COR-L47 (cell line): ENCODE measurements at places on chromosomes 12 and 14.
A peak's percentile ranks its signal among the peaks of the same experiment; 100 is the strongest.

DNA sequence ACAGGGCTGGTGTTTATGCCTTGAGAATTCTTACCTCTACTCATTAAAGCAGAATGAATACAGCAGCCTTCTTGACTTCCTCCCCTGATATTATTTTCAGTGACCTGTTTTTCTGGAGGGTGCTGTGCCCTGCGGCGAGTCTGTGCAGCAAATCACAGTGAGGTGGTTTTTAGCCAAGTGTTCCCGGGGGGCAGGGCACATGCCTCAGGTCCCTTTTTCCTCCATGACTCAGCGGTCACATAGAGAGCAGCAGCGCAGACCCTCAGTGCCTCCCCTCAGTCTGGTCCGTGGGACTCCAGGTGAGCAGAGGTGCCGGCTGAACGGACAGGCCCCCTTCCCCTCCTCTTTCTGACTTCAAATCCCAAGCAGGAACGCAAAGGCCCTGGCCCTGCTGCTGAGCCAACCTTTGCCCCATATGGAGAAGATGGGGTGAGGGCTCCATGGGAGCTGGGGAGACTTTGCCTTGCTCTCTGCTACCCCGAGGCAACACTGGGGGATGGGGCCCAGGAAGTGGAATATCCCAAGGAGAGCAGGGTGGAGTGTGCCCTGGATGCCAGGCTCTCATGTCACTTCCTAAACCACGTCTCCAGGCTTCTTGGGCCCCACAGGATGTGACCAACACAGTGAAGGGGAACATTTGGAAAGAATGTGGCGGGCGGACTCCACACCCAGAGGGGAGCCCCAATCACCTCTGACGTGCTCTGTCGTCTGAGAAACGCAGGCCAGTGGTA is 90.0 kb downstream of the DHRS2 start:
- no peak for DNase-seq

DNA sequence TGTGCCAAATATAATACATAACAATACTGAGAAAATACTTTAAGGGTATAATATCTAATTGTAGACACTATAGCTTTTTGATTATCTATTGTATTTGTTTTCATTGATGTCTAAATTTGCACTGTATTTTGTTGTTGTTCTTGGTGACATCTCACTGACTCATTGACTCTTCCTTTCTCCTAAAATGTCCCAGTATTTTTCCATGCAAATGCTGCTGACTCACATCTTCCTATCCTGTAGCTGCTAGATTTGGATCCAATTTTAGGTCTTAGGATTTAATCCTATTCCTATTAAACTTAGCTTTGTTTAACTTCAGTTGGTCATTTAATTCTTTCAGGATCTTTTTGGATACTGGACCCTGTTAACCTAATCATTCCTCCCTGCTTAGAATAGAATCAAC is 148.5 kb downstream of the TMTC2 start:
- no peak for DNase-seq

- no peak for DNase-seq
Observed at GRCh38 chr12:51388069-51388799, 3.0 kb downstream of the GALNT6 start.

DNA sequence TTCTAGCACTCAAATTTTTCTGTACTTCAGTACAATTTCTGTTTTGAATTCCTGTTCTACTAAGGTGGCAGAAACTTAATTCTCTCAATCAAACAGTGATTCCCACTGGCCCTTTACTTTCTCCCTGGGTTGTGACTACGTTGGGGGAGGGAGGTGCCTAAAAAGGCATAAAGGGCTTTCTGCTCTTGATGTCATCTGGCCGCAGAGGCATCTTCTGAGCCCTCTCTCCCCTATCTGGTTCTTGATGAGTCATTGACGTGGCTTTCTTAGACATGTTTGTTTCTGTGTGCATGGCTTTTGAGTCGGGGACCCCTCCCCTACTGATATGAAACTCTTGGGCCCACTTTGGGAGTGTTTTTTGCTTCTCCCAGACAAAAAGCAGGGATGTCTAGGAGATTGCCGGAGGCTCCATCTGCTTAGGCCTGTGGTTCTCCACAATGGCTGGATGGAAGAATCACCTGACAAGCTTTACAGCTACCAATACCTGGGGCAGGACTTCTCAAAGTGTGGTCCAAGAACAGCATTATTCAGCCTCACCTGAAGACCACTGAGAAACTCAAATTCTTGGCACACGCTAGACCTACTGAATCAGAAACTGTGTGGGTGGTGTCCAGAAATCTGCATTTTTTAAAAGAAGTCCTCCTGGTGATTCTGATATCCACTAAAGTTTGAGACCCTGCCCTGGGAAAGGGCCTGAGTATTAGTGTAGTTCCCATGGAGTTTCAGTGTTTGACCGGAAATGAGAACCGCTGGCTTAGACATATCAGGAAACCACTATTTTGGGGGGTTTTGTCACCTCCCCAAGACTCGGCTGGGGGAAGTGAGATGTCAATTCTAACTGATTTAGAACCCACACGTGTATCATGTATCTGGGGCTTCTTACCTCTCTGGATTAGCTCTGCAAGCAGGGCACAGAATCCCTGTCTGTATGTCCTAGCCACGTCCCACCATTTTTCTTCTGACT is 395.7 kb upstream of the PDE3A start:
- DNase-seq = no peak

DNA sequence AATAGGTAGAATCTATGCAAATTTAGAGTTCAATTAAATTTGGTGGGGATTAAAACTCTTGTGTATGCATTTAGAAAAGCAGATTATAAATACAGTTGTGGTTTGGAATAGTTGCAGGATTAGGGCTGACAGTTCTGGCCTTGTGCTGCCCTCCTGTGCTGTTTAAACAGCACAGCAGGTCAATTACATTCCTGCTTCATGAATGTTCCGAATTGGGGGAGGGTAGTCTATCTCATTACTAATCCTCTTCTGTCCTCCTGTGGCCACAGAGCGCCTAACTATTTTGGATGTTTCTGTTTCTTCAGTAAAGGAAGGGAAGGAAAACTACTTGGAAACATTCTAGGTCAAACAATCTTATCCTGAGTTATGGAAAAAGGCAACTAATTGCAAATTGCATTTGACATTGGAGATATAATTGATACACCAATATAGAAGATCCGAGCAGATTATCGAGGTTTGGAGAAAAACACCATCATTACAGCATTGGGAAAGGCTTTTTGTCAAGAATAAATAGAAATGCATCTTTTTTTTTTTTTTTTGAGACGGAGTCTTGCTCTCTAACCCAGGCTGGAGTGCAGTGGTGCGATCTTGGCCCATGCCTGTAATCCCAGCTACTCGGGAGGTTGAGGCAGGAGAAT is 8.7 kb upstream of the GPR19 start:
- peak; percentile 75 for DNase-seq

DNA sequence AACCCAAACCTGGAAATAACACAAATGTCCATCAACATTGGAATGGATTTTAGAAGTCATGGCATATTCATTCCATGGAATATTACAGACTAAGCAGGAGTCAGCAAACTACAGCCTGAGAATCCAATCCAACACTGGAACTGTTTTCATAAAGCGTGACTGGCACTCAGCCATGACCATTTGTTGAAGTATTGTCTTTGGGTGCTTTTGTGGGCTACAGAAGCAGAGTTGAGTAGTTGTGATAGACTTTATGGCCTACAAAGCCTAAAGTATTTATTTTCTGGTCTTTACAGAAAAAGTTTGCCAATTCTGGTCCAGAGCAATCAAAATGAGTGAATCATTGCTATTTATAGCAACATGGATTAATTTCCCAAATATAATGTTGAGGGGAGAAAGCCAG is 34.5 kb upstream of the FRS2 start:
- no peak for DNase-seq

DNA sequence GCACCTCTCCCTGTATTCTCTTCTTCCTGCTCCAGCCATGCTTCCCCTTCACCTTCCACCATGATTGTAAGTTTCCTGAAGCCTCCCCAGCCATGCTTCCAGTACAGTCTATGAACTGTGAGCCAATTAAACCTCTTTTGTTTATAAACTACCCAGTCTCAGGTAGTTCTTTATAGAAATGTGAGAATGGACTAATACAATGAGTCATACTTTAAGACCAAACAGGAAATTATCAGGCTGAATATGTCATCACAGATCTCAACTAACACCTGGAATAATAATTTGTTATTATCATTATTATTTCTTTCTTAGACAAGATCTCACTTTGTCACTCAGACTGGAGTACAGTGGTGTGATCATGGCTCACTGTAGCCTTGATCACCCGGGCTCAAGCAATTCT is 85.4 kb downstream of the KCNMB4 start:
- no peak for DNase-seq

- DNase-seq = no peak
Observed at GRCh38 chr12:79830440-79830839, 104.5 kb downstream of the PPP1R12A start.

GRCh38 chr12:108930155-108930554 is 50.3 kb downstream of the DAO start:
- DNase-seq = no peak

- DNase-seq = no peak
Observed at GRCh38 chr12:54430471-54431069, 11.5 kb upstream of the ITGA5 start.

GRCh38 chr12:52145228-52146088 is 46.4 kb downstream of the KRT80 start:
- no peak for DNase-seq

DNA sequence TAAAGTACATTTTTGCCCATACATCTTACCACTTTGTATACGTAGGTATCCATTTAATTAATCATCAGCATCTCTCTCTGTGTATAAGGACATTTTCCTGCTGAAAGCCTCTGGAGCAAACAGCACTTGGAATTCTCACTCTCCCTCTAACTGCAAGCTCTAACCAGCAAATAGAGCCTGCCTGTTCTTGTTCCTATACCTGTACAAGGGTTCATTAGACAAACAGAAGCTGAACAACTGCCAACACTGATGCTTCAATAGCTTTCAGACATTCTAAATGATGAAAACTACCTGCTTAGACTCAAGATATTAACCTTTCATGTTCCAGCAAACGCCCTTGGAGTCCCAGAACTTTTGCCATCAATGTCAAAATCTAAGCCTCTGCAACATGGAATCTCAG is 98.0 kb downstream of the KCNH5 start:
- DNase-seq = no peak

DNA sequence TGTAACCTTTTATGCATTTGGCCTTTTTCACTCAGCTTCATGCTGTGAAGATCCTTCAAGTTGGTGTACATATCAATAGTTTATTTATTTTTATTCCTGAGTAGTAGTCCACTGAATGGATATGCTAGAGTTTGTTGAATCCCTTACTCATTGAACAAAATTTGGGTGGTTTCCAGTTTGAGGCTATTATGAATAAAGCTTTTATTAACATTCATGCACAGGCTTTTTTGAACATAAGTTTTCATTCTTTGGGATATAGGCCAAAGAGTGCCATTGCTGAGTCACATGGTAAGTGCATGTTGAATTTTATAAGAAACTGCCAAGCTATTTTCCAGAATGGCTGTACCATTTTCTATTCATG is 59.5 kb upstream of the CAPRIN2 start:
- DNase-seq = no peak

GRCh38 chr12:12803186-12803585 is 10.0 kb upstream of the DDX47 start:
- peak; percentile 7 for DNase-seq

- DNase-seq = no peak
Observed at GRCh38 chr14:68610251-68610793, 182.5 kb downstream of the ZFP36L1 start.

DNA sequence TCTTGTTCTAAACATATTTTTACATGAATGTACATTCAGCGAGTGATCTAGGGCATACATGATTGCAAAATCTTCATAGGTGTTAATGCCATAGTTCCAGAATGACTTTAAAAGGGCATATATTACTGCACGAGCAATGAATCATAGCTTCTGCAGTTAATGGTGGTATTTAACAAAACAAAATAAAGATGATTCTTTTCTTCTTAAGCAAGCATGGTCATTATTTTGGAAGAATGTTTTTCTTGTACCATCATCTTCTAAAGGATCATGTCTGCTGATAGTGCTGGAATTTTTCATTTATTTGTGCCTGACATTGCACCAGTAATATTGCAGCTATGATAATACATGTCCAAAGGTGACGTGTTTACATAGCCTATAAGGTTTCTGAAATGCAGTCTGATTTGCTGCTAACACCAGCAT is 388.6 kb downstream of the CCDC91 start:
- no peak for DNase-seq

- no peak for DNase-seq
Observed at GRCh38 chr12:67424784-67425183, 155.6 kb downstream of the CAND1 start.

DNA sequence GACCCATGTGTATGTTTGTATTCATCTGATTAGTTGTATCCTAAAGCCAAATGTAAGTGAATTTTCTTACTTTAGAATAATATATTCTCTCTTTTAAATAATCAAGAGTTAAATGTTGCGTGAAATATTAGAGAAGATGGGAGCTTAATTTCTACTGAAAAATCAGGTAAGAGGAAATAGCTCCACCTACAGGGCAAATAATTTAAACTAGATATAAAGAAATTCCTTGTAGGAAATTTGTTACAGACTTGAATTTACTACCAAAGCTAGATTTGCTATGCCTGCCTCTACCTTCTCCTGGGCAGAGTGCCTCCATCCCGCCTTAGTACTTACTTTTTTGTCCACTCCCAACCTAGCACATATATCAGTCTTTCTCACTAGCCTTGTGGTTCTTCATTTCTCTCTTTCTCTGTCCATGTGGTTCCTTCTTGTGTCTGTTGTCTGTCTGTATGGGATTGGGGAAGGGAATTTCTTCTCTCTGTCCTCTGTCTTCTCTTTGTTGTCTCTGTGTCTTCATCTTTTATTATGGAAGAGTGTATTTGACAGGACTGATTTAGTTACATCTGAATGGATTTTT is 44.7 kb downstream of the PALS1 start:
- DNase-seq = peak; percentile 53

GRCh38 chr12:4302881-4303280 is 18.1 kb upstream of the TIGAR start:
- DNase-seq = no peak

- no peak for DNase-seq
Observed at GRCh38 chr14:64891173-64891838, 11.6 kb upstream of the SPTB start.

DNA sequence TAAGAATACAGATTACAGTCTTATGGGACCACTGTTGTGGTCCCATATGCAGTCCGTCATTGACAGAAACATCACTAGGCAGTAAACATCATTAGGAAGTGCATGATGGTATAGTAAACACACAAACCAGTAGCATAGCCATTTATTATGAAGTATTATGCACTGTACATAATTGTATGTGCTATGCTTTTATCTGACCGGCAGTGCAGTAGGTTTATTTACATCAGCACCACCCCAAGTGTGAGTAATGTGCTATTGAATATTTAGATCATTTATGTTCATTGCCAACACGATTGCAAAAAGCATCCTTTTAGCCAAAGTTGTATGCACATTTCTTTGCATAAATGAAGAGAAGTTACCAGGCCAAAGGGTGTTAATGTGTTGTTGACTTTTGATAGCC is 531.6 kb upstream of the TBX3 start:
- no peak for DNase-seq

- peak; percentile 7 for DNase-seq
Observed at GRCh38 chr14:71322655-71323250, 415.5 kb downstream of the PCNX1 start.

DNA sequence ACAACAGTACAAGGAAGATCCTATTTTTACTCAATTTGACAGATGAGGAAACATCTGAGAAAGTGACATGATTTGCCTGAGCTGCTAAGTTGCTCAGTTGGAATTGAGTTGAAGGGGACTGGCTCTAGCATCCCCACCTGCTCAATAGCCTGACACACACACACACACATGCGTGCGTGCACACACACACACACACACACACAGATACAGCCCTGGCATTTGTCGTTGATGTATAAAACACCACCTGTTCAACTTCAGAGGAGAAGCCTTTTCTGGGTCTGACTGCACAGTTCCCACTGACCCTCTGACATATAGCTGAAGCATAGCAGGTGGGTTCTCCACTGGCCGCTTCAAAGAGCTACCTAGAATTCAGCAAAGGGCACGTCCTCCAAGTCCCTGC is 1045.9 kb downstream of the VRK1 start:
- no peak for DNase-seq
